ENCODE measurements at places on chromosomes 12 and 14. TPM values are rescaled to one million over a fixed set of nuclear protein-coding genes. Genes with fewer than 3 reads are reported as not detected.

DNA sequence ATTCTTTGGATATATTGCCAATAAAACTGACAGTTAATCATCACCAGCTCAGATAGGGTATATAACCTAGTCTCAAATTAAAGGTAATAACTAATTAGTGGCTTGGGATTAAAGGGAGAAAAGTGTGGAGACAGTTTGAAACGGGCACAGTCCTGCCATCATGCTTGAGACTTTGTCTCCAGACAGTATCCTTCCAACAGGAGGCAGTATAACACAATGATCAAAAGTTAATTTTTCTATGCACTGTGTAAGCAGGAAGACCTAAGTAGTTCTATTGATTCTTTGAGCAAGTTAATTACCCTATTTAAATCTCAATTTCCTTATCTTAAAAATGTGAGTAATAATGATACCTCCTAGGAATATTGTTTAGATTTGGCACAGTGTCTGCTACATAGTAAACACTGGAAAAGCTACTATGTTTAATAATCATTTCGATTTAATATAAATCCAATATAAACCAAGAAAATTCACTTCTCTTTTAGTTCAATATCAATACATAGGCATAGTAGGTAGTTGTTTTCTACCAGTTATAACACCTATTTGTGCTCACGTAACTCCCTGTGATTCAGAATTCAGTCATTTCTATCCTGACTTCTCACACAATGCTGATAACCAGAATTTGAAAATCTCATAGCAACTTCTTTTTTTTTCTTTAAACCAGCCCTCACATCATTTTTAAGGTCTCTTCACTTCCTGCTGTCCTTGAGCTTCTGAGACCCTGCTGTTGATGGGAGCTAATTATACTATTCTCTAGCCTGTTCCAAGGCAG is 53.7 kb downstream of the GALNT4 start:
- DNase-seq: peak; percentile 52

The AKAP5 gene
- total RNA-seq: 5.1 TPM

The CRIP2 gene
- total RNA-seq: 357 TPM

- DNase-seq: peak; percentile 31
Measured at GRCh38 chr14:80996049-80996901, 40.9 kb downstream of the TSHR start.

GRCh38 chr12:15589328-15590032 is 199.7 kb downstream of the EPS8 start:
- no peak for DNase-seq
